ENCODE measurements at places on chromosomes 1 and 21.

- H3K27ac ChIP-seq, result no peak overlapping the region
- H3K4me1 ChIP-seq, result no peaks in the 10 kb centered on the region
- no peaks in the 10 kb centered on the region for H3K36me3 ChIP-seq
- H3K27me3 ChIP-seq, result no peaks in the 10 kb centered on the region
- H3K4me3 ChIP-seq, result no peak overlapping the region
These were observed 70.1 kb downstream of the KCNJ15 start for GRCh38 chr21:38326899-38327298.

GRCh38 chr1:35447278-35447677 is 109.9 kb downstream of the KIAA0319L start:
- no peaks in the 10 kb centered on the region for H3K27me3 ChIP-seq
- no peak for DNase-seq
- H3K36me3 ChIP-seq, result peaks cover 60% of the 10 kb centered on the region
- no peak overlapping the region for H3K27ac ChIP-seq

GRCh38 chr1:79638382-79638781 is 631.9 kb upstream of the ADGRL4 start:
- DNase-seq, result no peak
- no peak overlapping the region for H3K4me3 ChIP-seq
- H3K27me3 ChIP-seq, result no peaks in the 10 kb centered on the region
- no peak overlapping the region for H3K27ac ChIP-seq

GRCh38 chr1:11286735-11287410 is 13.9 kb downstream of the UBIAD1 start:
- DNase-seq, result no peak
- no peaks in the 10 kb centered on the region for H3K27me3 ChIP-seq
- no peak overlapping the region for H3K27ac ChIP-seq
- peaks cover 6% of the 10 kb centered on the region for H3K4me1 ChIP-seq
- no peak overlapping the region for H3K4me3 ChIP-seq

- no peak overlapping the region for H3K4me3 ChIP-seq
- H3K27me3 ChIP-seq, result no peaks in the 10 kb centered on the region
- H3K36me3 ChIP-seq, result no peaks in the 10 kb centered on the region
- DNase-seq, result no peak
These were observed 868.2 kb upstream of the CXADR start for GRCh38 chr21:16644685-16645084.

DNA sequence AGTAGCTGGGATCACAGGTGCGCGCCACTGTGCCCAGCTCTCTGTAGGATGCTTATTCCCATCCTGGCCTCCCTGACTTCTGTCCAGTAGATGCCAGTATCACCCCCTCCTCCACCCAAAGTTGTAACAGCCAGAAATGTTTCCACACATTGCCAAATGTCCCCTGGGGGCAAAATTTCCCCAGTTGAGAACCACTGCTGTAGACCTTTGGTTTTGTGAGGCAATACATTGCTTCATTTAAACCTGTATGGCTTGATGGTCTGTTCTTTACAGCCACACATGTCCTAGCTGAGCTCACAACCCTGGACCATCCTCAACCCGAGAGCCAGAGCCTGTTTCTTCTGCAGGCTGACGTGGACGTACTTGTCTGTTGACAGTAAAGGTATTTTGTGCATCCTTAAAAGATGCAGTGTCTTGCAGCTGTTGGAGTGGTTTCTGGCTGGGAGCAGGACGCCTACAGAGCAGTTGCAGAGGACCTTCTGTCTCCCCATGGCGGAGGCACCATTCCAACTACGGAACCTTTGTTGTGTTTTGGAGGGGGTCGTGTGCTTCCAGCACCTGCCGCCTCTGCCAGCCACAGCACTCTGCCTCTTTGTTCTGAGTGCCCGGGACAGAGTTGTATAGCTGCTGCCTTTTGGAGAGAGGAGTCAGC is 26.6 kb downstream of the DOP1B start:
- peaks cover 3% of the 10 kb centered on the region for H3K4me1 ChIP-seq
- no peak overlapping the region for H3K27ac ChIP-seq
- no peak for DNase-seq
- no peaks in the 10 kb centered on the region for H3K36me3 ChIP-seq
- H3K4me3 ChIP-seq, result no peak overlapping the region

- no peaks in the 10 kb centered on the region for H3K36me3 ChIP-seq
- H3K27me3 ChIP-seq, result peaks cover 26% of the 10 kb centered on the region
- no peak for DNase-seq
- no peak overlapping the region for H3K27ac ChIP-seq
- peaks cover 44% of the 10 kb centered on the region for H3K4me1 ChIP-seq
These were observed 36.7 kb upstream of the ACTRT2 start for GRCh38 chr1:2984399-2985061.

GRCh38 chr1:197663162-197663953 is 111.9 kb downstream of the DENND1B start:
- no peak for DNase-seq
- no peak overlapping the region for H3K27ac ChIP-seq
- H3K4me1 ChIP-seq, result no peaks in the 10 kb centered on the region
- H3K27me3 ChIP-seq, result no peaks in the 10 kb centered on the region
- H3K4me3 ChIP-seq, result no peak overlapping the region
